ELF-1 (cell line): ENCODE measurements at places on chromosomes 11 and 22.

- DNase-seq: peak; percentile 19
Observed at GRCh38 chr11:34632105-34632791, 11.4 kb downstream of the EHF start.

- no peak for DNase-seq
Observed at GRCh38 chr22:48053486-48053885, 1291.0 kb downstream of the TBC1D22A start.

DNA sequence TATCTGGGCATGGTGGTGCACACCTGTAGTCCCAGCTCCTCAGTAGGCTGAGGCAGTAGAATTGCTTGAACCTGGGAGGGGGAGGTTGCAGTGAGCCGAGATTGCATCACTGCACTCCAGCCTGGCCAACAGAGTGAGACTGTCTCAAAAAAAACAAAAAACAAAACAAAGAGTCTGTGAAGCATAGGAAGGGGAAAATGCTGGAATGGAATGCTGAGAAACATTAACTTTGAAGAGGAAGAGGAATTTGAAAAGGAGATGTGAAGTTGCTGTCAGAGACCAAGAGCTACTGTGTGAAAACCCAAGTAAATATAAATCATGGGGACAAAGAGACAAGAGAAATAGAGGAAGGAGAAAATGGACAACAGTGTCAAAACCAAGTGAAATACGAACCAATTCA, 455.1 kb upstream of the ARHGAP42 start:
- no peak for DNase-seq

- DNase-seq: no peak
Observed at GRCh38 chr22:46579751-46580449, 40.3 kb upstream of the GRAMD4 start.

DNA sequence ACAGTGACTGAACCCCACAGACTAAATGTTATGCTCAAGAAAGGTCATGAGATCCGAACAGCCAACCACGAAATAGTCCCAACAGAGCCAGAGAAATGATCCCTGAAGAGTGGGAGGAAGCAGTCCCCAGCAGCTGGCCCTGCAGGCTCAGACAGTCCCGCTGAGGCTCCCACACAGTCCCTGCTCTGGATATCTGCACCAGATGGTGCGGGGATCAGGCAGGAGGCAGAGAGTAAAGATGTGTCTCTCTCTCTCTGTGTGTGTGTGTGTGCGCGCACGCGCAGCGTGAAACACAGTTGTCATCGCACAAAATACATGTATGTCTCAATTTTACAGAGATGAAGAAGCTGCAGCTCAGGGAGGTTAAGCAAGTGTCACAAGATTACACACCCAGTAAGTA, 27.9 kb downstream of the GUCY1A2 start:
- DNase-seq: no peak

DNA sequence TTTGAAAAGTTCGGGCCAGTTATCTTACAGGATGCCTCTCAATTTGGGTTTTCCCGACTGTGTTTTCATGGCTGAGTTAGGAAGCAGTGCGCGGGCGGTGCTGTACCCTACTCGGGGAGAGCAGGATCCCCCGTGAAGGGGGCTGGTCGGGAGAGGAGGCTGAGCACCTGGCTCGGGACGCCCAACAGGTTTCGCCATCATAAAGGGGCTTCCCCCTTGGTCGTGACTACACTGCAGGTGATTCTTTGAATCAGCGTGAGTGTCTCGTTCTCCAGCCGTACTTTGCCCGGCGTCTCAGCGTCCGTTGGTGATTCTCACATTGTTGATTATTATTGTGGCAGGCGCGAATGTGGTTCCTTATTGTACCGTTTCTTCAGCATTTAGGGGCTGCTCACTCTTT, 46.6 kb downstream of the ST14 start:
- no peak for DNase-seq

GRCh38 chr11:10122326-10123197, 171.5 kb downstream of the SBF2 start:
- DNase-seq: peak; percentile 4

DNA sequence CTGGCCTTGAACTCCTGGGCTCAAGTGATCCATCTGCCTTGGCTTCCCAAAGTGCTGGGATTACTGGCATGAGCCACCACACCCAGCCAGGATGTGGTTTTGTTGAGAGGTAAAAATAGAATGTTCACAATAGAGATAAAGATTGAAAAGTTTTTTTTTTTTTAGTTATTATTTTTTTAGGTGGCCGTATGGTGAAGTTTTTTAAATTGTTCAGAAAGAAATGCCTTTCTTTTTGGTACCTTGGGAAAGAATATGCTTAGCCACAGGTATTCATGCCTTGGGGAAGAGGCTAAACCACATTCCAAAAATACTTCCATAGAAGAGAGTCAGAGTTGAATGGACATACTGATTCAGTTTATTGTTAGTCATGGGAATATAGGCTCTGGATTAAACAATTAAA, 143.4 kb downstream of the C11orf91 start:
- no peak for DNase-seq

GRCh38 chr11:62395885-62396551, 22.8 kb upstream of the SCGB1A1 start:
- DNase-seq: no peak

- DNase-seq: no peak
Observed at GRCh38 chr11:25441421-25441820, 890.5 kb upstream of the ANO3 start.

DNA sequence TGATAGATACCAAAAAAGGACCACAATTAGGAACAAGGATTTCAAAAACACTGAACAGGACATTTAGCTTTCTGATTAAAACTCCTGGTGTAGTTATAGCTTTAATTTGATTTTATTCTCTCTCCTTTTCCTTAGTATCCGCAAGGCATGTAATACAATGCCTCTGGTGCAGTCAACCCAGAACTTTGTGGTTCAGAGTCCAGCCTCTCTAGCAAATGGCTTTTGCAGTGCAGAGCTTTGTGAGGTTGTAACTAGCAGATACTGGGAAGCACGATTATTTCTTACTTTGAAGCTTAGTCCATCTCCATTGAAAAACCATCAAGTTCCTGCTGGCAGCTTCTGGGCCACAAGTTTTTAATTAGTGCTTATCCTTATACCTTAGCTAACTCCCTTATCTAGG, 79.8 kb downstream of the GRIA4 start:
- no peak for DNase-seq

- DNase-seq: peak; percentile 67
Observed at GRCh38 chr11:58513747-58514367, 6.0 kb upstream of the OR5B21 start.

GRCh38 chr11:70933981-70934583, 318.3 kb downstream of the SHANK2 start:
- no peak for DNase-seq

GRCh38 chr11:73950869-73951710, at the start of gene DNAJB13:
Gene DNAJB13, plus strand, starts transcription at chr11:73951026. Its CDS starts 44 bp downstream, at chr11:73951070.
- peak; percentile 76 for DNase-seq

- peak; percentile 37 for DNase-seq
Observed at GRCh38 chr11:76781046-76781801, 1.9 kb upstream of the TSKU start.

- DNase-seq: peak; percentile 96
Observed at GRCh38 chr11:73308961-73309919, 1.2 kb downstream of the ARHGEF17 start.

GRCh38 chr11:59792507-59792906, 18.1 kb downstream of the MRPL16 start:
- DNase-seq: no peak

DNA sequence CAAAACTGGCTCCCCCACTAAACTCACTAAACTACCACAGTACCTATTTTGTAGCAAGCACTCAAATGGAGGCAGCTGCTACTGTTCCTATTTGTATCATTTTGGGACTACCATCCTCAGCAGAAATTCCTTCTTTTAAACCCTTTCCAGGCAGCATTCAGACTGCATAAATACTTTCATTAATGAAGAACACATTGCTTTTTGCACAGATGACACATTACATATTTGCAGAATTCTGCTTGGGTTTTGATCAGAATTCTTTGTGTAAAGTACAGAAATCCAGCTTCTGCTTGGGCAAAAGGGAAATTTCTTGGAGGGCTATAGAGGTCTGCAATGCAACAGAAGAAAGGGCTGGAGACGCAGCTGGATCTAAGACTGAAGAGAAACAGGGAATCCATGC, 24.2 kb downstream of the RBX1 start:
- no peak for DNase-seq

GRCh38 chr22:37290737-37291136, 8.4 kb downstream of the CYTH4 start:
- no peak for DNase-seq

GRCh38 chr11:1387961-1388762, 1.6 kb upstream of the BRSK2 start:
- no peak for DNase-seq

GRCh38 chr11:121544956-121545355, 92.2 kb upstream of the SORL1-AS1 start:
- no peak for DNase-seq

GRCh38 chr22:20625270-20625669, 117.9 kb downstream of the MED15 start:
- DNase-seq: no peak

GRCh38 chr11:409600-410483, 5.0 kb downstream of the SIGIRR start:
- no peak for DNase-seq

GRCh38 chr11:47889714-47890441, 41.7 kb upstream of the NUP160 start:
- DNase-seq: no peak

- DNase-seq: no peak
Observed at GRCh38 chr22:46691571-46691970, 46.5 kb downstream of the CERK start.
